ENCODE measurements at places on chromosomes 3 and 15. TPM values are rescaled to one million over a fixed set of nuclear protein-coding genes. Genes with fewer than 3 reads are reported as not detected.

Gene CNBP
- total RNA-seq, result 425 TPM

Gene CDCP1
- total RNA-seq, result 1.2 TPM

Gene HESX1
- total RNA-seq, result 0.32 TPM

Gene PP2D1
- not detected for total RNA-seq

DNA sequence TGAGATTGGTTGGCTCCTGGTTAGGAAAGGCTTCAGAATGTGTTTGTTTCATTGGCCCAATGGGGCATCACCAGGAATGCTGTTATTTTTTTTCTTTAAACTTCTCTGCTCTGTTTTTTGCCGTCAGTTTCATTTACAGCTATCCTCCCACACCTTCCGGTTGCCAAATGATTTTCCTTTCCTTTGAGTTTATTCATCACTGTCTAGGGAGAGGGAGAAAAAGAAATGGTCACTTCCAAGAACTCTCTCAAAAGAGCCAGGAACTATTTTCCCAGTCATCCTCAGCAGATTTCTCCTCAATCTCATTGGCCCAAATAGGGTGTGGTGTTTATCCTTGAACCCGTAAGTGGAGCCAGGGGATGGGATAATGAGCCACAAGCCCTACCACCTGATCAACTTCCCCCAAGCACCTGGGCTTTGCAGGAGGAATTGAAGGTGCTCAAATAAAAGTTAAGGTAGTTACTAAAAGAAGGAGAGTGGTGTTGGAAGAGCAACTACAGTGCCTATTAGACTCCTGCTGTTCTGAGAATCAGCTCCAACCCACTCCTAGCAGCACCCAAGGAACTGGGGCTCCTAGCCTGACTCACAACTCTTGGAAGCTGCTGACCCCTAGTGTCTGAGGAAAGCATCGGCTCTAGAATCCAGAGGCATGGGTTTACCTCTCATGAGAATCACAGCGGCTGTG lies 183.8 kb upstream of the IL12A start:
- peak; percentile 14 for DNase-seq
- no peaks in the 10 kb centered on the region for H3K4me1 ChIP-seq
- peaks cover 2% of the 10 kb centered on the region for H3K27me3 ChIP-seq
- no peaks in the 10 kb centered on the region for H3K36me3 ChIP-seq
- H3K27ac ChIP-seq, result no peak overlapping the region
- H3K4me3 ChIP-seq, result no peak overlapping the region

- H3K36me3 ChIP-seq, result no peaks in the 10 kb centered on the region
- H3K27ac ChIP-seq, result no peak overlapping the region
- DNase-seq, result no peak
- H3K4me1 ChIP-seq, result no peaks in the 10 kb centered on the region
These were observed 287.9 kb upstream of the CDIN1 start for GRCh38 chr15:36291501-36291900.

DNA sequence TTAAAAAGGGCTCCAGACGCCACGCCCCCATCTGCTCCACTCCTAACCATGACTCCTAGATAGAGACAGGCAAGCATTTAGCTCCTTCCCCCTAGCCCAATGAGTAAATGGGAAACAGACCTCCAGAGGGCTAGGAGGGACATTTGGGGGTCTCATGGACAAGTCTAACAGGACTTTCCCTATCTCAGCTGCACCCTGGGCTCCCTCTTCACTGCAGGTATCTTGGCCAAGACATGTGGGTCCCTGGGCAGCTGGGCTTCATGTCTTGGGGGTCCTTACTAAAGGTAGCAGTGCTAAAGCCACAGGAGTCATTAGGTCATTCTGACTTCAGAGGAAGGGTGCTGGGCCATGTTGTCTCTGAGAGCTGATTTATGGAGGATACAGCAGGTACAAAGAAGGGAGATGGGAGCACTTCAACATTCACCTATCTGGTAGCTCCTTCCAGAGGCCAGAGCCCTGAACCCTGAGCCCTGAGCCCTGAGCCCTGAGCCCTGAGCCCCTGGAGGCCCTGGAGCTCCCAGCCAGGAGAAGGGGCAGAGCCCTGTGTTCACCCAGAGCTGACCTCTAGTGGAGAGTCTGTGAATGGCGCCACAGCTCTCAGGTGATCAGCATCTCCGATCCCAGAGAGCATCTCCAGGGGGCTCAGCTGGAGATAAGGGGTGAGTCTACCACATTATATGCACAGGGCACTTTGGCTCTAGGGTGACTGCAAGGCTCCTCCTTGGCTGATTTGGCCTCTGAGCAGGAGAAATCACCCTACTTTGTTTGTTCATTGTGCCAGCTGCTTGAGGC lies 40.1 kb upstream of the EPHB1 start:
- no peaks in the 10 kb centered on the region for H3K36me3 ChIP-seq
- no peaks in the 10 kb centered on the region for H3K4me1 ChIP-seq
- DNase-seq, result peak; percentile 6

- no peak overlapping the region for H3K27ac ChIP-seq
- H3K4me1 ChIP-seq, result no peaks in the 10 kb centered on the region
- DNase-seq, result no peak
- no peak overlapping the region for H3K4me3 ChIP-seq
These were observed 2.6 kb downstream of the PLA2G4F start for GRCh38 chr15:42153874-42154211.

DNA sequence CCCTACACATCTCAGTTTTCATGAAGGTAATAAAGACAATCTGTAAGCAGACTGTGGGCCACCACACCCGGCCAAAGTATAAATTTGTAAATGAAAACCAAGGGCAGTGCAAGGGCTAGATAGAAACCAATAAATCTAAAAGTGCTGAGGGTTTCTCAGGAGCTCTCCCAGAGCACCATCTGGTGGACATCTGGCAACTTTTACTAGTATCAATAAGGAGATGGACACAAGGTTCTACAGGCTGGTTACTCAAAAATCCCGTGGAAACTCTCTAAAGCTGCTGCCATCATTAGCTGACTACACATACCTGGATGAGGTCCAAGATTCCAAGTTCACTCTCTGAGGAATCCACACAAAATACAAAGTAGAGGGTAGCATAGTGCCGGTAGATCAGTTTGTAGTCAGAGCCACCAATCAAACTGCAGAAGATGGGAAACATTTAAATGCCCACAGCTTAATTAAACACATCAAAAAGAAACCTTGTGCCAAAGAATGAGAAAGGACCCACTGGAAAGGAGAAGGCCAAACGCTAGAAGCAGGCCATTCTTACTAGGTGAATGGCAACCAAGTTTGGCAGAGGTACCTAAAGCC lies 5.5 kb downstream of the AP3S2 start:
- H3K27me3 ChIP-seq, result no peaks in the 10 kb centered on the region
- peak overlapping the region; percentile 40 for H3K27ac ChIP-seq
- H3K4me3 ChIP-seq, result no peak overlapping the region
- DNase-seq, result no peak
